Erythroblast (primary cell): ENCODE measurements at places on chromosomes 3 and 15.

DNA sequence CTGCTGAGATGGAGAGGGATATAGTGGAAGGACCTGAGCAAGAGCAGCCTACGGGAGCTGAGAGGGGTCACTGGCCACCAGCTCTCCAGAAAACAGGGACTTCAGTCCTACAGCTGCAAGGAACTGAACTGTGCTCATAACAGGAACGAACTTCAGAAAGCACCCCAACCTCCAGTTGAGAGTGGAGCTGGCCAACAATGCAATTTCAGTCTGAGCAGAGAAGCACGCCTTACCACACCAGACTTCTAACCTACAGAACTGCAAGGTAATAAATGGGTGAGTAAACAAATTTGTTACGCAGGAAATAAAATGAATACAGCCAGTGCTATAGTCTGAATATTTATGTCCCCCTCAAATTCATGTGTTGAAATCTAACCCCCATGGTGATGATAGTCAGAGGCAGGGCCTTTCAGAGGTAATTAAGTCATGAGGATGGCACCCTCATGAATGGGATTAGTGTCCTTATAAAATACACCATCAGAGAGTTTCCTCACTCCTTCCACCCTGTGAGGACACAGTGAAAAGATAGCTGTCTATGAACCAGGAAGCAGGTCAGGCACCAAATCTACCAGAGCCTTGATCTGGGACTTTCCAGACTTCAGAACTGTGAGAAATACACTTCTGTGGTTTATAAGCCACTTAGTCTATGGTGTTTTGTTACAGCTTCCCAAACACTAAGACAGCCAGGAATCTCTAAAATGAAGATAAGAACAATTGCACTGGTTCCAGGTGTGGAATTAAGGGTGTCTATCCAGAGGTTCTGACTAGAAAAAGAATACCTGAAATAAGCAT lies 58.6 kb downstream of the SYNM start:
- DNase-seq = no peak

GRCh38 chr15:80852676-80853075 lies 73.5 kb downstream of the CEMIP start:
- no peak for DNase-seq

DNA sequence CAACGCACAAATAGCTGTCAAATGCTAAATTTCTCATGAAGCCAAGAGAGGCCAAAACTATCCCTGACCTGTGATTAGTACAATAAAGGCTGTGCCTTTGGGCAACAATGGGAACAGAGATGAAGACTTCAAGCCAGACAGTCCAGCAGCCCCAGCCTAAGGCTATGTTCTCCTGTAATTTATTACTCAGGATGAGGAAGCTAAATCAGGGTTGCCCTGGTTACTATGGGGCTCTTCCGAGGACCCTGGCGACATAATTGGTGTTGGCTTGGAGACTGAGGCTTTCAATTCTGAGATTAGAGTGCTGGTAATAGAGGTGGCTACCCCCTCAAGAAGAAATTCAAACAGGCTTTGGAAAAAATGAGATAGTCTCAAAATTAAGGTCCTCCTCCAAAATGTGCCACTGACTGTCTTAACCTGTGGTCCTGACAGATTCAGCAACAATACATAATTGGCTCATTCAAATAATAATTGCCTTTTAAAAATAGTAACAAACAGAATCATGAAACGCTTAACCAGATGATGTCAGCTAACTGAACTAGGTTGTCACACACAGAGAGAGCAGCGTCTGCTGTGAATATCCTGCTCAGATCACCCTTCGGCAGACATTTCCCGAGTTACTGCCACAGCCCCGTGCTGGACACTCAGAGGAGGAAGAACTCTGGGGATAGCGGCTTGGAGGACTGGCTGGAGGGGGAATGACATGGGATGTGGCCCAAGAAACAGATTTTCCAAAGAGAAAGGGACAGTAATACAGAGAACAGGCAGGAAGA lies 43.0 kb downstream of the NSMCE3 start:
- DNase-seq = no peak

DNA sequence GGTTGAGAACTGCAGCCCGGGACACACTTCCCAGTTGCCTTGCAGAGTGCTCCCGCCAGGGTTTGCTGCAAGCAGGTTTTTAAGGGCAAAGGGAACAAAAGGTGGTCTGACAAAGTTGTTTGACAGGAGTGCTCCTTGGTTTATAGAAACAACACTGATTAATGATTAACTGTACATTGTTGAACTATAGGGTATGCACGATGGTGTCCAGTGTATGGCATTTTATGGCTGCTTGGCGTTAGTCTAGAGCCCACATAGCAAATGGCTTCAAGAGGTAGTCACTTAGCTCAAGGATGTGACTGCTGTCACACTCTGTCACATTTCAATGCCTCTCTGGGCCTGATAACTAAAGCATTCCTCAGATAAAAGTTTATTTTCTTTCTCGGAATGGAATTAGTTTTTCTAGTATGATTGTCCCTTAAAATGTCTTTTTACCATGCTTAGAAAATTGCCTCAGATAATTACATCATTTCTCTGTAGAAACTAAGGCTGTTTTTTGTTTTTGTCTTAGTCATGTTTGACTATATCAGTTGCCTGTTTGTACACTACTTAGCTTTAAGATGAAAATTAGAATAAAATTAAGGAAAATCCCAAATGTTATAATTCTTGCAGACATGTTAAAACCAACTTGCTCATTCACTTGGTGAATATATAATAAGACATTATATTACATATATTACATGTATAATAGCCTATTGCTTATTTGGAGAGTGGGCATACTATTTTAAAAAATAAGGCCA lies 61.3 kb upstream of the GATM start:
- no peak for DNase-seq
